ENCODE measurements at places on chromosomes 2 and 18.

- no peak for DNase-seq
Observed at GRCh38 chr2:88942798-88943197, 251.3 kb downstream of the RPIA start.

DNA sequence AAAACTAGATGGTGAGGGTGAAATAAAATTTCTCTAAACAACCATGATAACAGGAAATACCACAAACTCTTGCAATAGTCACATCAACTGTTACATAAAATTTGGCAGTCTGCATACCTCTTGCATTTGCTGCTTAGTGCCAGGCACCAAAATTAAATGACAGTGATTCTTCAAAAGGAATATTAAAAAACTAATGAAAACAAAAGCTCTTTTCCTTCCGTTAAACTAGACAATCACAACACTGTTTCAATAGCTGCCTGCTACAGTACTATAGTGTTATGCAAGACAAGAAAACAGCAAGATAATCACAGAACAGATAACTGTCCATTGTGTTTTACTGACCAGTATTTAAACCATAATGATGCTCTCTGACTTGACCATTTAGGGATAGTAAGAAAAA is 239.0 kb upstream of the SMAD7 start:
- DNase-seq: no peak

DNA sequence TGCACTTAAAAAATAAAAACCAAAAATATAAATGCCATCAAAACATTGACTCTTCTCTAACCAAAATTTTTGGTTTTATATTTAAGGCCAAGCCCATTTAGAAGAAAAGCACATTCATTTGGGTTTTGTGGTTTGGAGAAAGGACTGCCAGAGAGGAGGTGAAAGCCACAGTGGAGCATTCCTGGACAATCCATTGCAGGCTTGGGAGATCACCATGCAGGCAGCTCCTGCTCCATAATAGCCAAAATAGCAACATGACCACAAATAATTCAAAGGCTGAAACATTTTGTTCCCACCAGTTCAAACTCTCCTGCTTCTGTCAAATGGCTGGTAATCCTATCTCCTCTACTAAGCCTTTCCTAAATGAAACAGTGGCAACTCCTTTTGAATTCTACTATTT is 73.5 kb downstream of the GALNT3 start:
- no peak for DNase-seq

DNA sequence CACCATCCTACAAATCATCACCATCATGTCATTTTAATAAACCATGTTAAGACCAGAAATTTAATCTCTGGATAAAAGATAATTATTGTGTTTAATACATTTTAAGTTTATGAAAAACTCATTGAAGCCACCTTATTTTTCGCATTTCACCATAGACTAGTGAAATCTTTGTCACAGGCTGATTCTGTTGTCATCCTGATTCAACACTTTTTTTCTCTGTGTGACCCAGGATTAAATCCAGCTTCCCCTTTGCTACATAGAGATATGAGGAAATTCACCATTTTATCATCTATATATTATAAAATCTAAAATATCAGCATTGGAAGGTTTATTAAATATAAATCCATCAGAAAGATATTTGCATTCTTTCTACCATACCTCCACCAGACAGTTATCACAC is 29.2 kb upstream of the MRO start:
- DNase-seq: no peak

DNA sequence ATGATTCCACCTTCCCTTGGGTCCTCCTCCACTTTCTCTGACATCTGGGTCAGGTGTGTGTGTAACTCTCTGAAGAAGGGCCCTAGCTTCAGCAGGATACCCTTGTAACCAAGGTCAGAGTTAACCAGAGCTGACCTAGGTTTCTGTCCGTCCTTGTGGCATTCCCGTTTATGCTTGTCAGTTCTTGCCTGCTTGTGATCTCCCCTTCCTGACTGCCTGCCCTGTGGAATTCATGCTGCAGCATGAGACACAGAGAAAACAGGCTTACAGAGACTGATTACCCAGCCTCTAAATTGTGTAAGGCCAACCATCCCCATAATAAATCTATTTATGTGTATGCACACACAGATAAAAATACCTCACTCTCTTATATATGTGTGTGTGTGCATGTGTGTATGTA is 22.8 kb downstream of the NXPH2 start:
- no peak for DNase-seq

DNA sequence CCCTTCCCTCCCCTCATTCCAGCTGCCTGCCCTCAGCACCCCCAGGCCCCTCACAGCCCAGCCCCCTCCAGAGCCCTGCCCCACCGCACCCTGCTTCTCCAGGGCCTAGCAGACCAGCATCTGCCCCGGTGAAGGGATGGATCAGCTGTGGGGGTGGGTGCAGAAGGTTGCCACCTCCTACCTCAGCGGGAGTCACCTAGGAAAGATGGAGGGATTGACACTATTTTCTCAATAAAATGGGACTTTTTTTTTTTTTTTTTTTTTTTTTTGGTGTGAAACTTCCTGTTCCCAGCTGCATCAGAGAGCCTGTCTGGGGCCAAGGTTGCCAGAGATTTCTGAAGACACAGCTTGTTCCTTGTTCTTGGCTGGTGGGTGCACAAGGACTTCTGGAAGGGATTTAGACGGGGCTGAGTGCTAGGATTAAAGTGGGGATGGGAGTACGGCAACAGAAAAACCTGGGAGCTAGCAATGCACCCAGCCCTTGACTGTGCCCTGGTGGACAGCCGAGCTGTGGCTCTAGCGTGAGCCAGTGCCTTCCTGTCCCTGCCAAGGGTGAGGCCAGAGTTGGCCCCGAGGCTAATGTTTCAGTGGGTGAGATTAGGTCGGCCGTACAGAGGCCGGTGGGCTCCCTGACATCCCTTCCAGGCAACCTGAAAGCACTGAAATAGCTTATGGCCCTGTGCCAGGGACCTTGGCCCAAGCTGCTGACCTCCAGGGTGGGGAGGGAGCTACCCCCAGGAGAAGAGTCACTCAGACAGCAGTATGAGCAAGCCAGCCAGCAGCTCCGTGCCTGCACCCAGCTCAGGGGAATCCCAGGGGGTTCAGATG is 4.6 kb downstream of the B3GNT7 start:
- no peak for DNase-seq

DNA sequence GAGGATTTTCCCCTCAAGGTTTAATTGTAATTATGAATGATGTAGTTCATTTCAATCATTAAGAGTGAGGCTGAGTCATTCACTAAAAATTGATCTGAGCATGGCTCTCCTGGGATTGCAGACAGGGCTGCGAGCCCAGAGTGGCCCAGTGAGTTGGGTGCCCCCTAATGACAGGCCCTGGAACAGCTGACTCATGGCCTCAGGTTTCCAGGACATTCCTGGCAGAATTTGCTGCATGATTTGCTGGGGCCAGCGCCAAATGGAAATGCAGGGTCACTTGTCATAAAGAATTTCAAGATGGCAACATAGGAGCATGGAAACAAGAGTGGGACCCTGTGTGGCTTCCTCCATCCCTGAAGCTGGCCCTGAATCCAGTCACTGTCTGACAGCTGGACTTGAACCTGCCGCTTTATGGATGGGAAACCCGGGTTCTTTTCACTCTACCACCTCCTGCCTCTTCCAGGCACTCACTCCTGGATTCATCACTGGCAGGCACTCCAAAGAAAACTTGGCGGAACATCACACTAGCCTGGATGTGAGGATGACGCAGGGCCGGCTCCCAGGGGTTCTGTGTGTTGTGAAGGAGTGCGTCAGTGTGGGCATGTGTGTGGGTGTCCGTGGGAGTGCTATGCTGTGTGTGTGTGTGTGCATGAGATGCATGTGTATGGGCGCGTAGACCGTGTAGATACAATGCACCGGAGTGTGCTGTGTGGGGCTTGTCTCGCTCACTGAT is 15.2 kb downstream of the OTOF start:
- DNase-seq: no peak

Data from activated CD8-positive, alpha-beta memory T cell treated with anti-CD3 and anti-CD28 coated beads for 4 hours (primary cell).